Left colon (tissue), 2 donors: ENCODE measurements at places on chromosomes 7 and 10.

GRCh38 chr7:115869190-115869589 lies 161.4 kb downstream of the TFEC start:
- DNase-seq: no peak

DNA sequence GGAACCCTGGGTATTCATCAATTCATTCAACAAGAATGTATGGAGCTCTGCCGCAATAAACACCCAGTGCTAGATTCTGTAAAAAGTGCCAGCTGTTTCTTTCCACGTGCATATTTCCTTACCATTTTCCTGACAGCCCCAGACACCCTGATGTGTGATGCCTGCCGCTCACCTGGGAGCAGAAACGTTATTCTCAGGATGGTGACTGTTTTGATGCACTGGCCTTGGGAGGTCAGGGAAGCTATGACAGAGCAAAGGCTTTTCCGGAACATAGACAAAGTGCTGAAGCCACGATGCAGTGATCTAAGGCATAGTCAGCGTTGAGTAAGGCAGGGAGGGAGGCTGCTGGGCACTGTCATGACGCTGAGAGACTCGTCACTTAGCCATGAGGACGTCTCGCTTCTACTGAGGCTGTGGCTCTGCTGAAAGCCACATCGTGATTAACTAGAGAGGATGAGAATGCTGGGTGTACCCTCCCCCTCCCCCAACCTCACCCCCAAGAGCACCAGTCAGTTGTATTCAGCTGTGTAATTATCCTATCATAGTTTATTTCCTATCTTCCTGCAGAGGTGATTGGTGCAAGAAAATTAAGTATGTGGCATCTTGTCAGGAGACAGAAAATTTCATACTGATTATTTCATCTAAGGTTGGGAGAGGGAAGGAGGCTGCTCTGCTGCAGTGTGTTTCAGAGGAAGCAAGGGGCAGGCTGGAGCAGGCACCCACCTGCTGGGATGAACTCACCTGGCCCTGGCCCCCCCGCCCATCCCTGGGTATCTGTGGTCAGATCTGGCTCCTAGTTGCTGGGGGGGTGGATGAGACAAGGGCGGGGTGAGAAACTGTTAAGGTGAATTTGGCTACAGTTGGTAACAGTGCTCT lies 48.8 kb upstream of the SMNDC1 start:
- no peak for DNase-seq

DNA sequence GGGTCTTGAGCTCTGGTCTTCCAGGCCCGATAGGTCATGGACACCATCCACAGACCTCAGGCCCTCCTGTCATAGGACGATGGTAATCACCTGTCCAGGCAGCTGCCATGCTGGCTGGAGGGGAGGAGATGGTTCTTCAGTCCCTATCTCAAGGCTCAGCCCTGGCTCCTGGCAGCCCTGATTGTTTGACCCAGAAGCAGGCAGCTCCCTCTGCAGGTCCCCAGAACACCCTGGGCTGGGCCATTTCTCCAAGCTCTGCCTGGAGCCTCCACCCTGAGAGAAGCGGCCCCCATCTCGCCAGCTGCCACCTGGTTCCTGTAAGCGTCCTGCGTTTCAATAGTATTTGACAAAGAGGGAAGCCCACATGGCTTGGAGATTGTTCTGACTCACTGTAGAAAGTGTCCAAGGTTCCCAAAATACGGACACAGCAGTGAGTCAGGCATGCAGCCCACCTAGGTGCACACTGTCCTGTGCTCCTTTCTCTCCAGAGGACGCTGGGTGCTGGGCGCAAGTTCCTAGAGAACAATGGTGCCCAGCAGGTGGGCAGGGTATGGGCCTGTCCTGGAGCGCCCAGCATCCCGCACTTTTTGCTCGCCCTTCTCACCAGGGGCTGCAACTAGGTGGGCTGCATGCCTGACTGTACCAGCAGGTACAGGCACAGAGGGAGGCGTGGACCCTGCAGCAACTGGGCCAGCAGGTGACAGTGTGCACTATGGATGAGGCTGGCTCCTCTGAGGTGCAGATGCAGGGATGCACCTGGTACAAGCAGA lies 72.4 kb upstream of the EBF3 start:
- DNase-seq: no peak

GRCh38 chr7:23467806-23468525 lies 2.3 kb downstream of the IGF2BP3 start:
- DNase-seq: no peak
